ENCODE measurements at places on chromosomes 7 and 10.

DNA sequence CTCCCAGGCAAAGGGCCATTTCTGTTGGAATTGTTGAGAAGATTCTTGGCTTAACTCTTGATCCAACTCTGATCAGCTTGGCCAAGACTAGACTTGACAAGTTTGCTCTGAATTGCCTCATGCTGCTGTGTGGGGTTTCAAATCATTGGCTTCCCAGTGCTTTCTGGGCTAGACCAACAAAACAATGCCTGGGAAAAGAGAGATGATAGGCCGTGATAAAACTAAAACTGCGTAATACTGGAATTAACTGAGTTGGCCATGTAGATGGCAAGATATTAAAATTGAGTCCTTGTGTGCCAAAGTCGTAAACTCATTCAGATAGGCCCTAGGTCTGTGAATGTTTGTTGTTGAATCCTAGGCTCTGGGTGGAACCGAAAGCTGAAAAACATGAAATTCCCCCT is 222.6 kb downstream of the MGMT start:
- no peak for DNase-seq

DNA sequence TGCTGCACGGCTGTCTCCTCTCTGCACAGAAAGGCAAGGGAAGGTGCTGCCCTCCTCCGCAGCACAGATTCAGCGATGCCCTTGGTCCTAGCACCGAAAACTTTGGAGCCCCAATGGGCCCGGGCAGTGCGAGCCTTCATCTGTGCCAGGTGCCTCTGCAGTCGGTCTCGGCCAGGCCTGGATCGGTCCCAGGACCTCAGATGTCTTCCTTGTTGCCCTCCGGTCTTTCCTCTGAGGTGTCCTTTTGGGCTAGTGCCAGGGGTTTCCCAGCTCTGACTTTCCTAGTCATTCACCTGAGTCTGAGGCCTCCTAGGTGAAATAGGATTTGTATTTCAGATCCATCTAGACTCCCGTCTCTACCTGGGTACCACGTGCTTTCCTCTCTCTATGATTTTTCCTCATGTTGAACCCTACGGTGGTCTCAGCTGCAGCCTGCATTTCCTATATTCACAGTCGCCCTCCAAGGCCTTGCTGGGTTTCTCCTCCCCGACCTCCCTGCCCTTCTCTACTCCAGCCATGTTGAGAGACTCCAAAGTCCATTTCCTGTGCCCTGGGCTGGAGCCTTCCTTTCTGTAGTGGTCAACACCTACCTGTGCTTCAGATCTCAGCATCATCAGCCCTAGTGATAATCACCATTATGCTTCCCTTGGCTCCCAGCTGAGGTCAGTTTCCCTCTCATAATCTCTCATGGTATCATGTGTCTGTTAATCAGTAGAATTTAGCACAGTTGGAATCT is 92.0 kb upstream of the PRSS58 start:
- DNase-seq, result no peak

DNA sequence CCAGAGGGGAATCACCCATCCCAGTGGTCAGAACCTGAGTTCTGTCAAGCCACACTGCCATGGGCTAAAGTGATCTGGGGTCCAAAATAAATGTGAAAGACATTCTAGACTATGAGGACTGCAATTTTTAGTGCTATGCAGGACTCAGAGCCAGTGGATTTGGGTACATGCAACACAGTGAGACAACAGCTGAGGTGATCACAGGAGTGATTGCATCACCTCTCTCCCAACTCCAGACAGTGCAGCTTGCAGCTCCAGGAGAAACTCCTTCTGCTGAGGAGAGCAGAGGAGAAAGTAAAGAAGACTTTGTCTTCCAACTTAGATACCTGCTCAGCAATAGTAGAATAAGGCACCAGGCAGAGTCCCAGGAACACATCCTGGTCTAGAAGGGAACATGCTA is 682.0 kb upstream of the POT1 start:
- no peak for DNase-seq

GRCh38 chr7:17234030-17234397 is 64.4 kb upstream of the AHR start:
- DNase-seq, result peak; percentile 61

GRCh38 chr10:80530816-80531215 is 6.9 kb upstream of the SH2D4B start:
- no peak for DNase-seq

- no peak for DNase-seq
Observed at GRCh38 chr7:19117091-19117869, at the start of gene TWIST1. TWIST1 (minus strand) TSS chr7:19117636; CDS start chr7:19117321, 315 bp downstream.
